ENCODE measurements at places on chromosomes 11 and 22.

DNA sequence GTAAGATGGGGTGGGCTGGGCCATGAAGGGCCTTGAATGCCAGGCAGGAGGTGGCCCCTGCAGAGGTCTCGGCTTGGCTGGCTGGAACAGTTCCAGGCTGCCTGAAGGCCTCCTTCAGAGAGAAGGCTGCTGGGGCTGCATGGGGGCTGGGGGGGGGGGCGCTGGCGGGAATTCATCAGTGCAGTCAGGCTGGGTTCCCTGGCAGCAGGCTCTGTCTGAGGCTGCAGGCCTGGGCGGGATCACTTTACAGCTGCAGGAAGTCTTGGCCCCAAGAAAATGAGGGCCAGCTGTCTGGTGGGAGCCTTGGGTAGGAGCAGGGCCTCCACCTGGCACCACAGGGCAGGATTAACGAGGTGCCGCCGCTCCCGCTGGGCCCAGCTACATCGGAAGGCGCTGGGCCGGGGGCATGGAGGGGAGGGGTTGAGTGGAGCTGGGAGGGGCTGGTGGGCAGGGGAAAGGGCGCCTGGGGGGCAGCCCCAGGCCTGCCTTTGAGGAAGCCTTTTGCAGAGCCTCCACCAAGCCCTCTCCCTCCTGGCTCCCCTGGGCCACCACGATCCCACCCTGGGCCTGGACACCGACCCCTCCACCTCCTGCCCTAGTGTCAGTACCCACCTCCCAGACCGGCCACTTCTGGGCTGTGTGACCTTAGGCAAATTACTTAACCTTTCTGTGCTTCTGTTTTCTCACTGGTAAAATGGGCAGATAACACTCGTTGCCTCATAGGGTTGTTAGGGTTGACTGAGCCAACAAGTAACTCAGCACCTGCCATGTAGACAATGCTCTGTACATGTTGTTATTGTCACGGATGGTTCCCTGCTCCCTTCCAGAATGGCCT lies 31.0 kb upstream of the HMOX1 start:
- no peak for DNase-seq

- no peak for DNase-seq
These were observed 89.5 kb upstream of the DDI1 start for GRCh38 chr11:103946793-103947545.

- DNase-seq = no peak
These were observed 39.5 kb downstream of the MTMR2 start for GRCh38 chr11:95884376-95884775.

- no peak for DNase-seq
These were observed 122.8 kb downstream of the HIPK3 start for GRCh38 chr11:33379947-33380346.

GRCh38 chr11:9756461-9756860 lies 92.6 kb downstream of the SWAP70 start:
- no peak for DNase-seq

DNA sequence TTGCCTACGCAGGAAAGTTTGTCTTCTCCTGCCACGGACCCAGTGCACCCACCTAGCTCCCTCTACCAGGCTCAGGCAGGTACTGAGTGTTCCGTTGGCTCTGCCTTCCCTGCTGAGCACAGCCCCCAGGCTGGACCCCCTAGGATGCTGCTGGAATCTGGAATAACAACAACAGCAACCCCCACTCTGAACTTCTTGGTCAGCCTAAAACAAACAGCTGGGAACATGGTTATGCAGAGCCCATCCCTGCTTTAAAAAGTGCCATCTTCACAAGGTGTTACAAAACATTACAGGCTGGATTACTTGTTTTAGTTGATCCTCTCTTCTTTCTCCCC lies 1.8 kb downstream of the OPCML start:
- no peak for DNase-seq

GRCh38 chr11:57792060-57792541 lies 30.5 kb downstream of the CTNND1 start:
- peak; percentile 62 for DNase-seq

GRCh38 chr22:42357634-42358296 lies 74.4 kb downstream of the NFAM1 start:
- DNase-seq = no peak

- DNase-seq = no peak
These were observed 7.4 kb downstream of the ATP5MGL start for GRCh38 chr22:42633013-42633412.

DNA sequence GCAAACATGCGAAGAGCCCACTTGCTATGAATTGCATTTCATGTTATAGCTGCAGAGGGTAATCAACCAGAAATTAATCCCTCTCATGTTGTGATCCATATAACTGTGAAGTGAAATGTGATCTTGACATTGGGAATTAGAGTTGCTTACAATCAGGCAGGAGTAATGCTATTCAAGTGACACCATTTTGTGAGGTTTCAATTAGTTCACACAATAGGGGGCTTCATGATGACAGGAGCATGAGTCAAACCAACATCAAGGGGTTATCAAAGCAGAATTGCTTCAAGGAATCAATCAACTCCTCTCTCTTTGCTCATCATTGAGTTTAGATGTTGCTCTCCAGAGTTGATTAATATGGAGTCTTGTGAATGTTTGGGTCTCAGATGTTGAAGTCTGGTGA lies 1585.2 kb upstream of the TENM4 start:
- no peak for DNase-seq

DNA sequence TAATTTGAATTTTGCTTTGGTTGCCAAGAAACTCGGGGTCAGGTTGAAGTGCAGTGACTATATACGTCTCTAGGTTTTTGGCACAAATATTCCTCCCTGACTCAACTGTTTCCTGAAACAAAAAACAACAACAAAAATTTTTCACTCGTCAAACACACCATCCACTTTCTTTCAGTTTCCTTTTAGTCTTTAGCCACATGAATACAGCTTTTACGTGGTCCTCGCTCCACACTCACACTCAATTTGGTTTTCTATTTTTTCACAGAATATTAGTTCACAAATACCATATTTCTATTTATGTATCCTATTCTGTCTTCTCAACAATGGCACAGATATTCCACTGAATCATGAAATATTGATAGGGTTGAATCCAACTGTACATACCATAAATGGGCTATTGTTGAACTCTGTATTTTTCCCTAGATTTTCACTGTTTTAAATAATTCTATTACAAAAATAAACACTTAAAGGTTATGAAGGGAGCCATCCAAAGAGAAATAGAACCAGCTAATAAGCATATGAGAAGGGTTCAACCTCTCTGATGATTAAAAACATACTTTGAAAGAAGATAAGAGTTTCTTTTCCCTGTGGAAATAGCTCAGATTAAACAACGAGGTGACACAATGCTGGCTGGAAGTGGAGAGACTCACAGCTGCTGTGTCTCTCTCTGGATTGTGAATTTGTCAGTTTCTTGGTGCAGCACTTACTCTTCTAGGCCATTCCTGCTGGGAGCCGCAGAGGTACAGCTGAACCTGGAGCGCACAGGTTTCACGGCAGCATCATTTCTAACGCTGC lies 5.1 kb upstream of the FBLN1 start:
- DNase-seq = no peak

DNA sequence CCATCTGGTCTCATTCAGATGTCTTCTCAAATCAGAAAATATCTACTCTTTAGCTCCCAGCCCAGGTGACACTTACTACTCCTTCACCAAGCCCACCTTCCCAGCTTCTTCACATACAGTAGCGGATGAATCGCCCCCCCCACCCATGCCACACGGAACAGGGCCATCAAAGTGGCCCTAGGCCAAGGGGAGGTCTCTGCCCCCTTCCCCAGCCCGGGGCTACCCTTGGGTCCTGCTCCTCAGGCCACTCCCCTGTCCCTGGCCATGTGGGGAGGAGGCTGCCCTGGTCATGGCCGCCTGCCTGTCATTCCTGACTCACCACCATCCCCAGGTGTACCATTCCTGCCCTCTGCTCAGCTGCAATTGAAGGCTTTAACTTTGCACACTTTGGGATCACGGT lies 142.8 kb downstream of the NECTIN1 start:
- DNase-seq = no peak

- DNase-seq = no peak
These were observed 3.1 kb upstream of the IGF2 start for GRCh38 chr11:2142300-2142759.

DNA sequence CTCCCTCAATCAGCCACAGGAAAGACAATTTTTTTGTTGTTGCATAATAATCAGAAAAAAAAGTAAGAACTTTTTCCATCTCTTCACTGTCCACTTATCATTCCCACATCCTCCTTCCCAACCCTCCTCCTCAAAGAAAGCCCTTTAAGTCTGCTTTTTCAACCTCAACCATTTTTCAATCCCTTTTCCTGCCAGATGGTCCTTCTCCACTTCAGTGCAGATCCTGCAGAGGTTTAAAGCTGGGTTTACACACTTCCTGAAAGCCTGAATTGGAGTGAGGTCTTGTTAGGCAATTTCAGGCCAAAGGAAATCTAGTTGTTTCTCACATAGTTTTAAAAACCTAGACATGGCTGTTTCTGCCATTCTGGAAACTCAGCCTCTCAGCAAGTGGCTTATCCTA lies 78.3 kb downstream of the RPL27A start:
- DNase-seq = no peak

GRCh38 chr11:27582621-27583020 lies 76.1 kb upstream of the LIN7C start:
- DNase-seq = no peak

DNA sequence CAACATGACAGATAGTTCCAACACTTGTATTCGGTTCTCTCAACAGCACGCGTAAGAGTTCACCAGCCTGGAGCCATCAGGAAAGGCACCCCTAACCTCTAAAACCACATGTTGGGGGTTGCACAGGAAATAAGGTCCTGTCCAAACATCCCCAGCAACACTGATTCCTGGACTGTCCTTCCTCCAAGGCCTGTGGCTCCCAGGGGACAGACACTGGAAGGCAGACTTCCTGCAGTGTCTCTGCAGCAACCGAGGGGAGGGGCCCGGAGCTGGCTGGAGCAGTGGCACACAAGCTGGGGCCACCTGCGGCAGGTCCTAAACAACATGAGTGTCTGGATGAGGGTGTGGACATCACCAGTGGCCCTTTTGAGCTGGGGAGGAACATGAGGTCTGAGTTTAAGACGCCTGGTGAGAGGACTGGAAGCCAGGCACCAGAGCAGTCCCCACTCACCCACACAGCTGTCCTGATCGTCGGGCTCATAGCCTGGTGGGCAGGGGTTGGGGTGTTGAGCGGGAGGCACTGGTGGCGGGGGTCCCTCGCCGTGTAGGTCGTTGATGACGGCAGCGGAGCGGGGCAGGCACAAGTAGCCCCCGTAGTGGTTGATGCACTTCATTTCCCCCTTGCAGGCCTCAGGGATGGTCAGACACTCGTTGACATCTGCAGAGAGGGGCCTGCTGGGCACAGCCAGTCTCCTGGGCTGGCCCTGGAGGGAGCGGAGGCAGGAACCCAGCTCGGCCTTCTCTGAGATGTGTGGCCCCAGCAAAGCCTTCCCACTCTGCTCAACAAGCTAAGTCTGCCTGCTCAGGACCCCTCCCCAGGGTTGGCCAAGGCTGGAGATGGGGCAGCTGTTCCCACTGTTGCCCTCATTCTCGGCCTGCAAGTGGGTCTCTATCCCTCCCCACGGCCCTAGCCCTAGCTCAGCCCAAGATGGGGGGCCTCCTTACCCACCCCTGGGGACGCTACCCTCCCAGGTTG lies 1.6 kb downstream of the EFEMP2 start:
- DNase-seq = no peak

- DNase-seq = no peak
These were observed 8.6 kb upstream of the MMP8 start for GRCh38 chr11:102733232-102733875.

DNA sequence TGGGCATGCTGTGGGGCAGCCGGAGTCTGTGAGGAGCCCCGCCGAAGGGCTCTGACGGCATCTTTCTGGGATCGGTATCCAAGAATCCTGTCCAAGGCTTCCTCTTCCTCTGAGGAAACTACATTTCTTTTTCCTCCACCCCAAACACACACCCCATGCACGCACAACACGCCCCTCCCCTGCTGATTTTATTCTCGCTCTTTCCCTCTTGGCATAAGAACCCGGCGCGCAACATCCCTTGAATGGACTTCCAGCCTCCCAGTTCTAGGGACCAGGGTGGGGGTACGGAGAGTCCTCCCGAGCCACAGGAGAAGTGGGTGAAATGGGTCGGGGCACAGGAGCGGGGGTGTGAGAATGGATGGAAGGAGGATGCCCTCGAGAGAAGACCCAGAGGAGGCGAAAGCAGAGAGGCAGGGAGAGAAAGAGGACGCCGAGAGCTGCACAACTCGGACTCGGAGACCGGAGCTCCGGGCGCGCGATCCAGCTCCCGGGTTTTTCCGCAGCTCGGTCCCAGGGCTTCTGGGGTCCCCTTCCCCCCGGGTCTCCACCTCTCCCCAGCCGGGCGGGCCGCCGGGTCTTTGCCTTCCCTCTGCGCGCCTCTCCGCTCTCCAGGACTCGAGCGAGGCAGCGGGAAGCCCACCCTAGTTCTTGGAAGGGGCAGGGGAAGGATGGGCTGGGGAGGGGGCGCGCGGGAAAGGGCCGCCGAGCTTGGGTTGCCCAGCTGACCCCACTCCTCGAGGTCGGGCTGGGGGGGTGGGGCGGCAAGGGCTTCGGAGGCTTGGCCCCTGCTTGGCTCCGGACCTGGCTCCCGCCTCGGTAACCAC lies 1.5 kb upstream of the LARGE1 start:
- DNase-seq = no peak

- DNase-seq = no peak
These were observed 76.0 kb downstream of the UBASH3B start for GRCh38 chr11:122731500-122731913.

GRCh38 chr11:61978703-61979661 lies 11.5 kb upstream of the FTH1 start:
- no peak for DNase-seq

DNA sequence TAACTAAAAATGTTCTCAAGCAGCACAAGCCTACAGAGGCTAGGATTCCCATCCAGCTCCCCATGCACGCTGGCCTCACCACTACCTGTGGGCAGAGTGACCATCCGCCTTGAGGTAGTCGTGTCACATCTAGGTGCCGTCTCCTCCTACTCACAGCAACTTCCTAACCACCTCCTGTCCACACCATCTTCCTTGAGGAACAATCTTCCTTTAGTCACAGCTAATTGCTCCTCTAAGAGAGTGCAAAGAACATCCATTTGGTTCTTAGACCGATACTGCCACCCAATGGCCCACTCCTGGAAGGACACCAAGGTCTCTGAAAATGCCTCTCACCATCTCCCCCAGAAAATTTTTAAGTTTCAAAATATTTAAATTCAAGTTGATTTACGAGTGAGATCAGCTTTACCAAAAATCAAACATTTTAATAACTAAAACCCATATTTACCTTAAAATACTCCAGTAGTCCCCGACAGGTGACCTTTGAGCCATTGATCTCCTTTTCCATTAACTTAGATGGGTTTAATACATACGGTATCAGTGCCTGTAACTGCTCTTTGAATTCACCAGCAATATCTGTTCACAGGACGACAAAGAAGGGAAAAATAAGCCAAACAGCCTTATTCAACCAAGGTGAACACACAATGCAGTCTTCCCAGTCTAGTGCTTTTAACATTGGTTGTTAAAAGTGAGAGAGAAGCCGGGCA lies 21.7 kb upstream of the PLAAT3 start:
- peak; percentile 51 for DNase-seq

All from stimulated activated CD8-positive, alpha-beta memory T cell treated with anti-CD3 and anti-CD28 coated beads, Interleukin-4, amount 100 ng/mL, for 1 hour (primary cell).